ENCODE measurements at places on chromosomes 7 and 10. TPM values are rescaled to one million over a fixed set of nuclear protein-coding genes. Genes with fewer than 3 reads are reported as not detected.

Gene HOXA3
- total RNA-seq: 8.8 TPM

Gene NOD1
- total RNA-seq: 22.6 TPM

Gene CALML5
- total RNA-seq: not detected

Gene STEAP1B
- 0.85 TPM for total RNA-seq

Gene NRP1
- 79.8 TPM for total RNA-seq
